Dermis blood vessel endothelial cell (primary cell): ENCODE measurements at places on chromosomes 11 and 22. TPM values are rescaled to one million over a fixed set of nuclear protein-coding genes. Genes with fewer than 3 reads are reported as not detected.

The SCUBE1 gene
- total RNA-seq = 0.42 TPM in 1 of 2 replicates, not detected in the other

GRCh38 chr22:20438427-20438677, 727 bp upstream of the SCARF2 start:
- DNase-seq = no peak

GRCh38 chr22:41092023-41092817, at the start of gene EP300:
EP300 (plus strand) TSS chr22:41092592; CDS start chr22:41093005, 413 bp downstream.
- peak; percentile 84 for DNase-seq

- peak; percentile 57 for DNase-seq
These were observed 128.3 kb downstream of the OSBP2 start for GRCh38 chr22:30823015-30823370.

DNA sequence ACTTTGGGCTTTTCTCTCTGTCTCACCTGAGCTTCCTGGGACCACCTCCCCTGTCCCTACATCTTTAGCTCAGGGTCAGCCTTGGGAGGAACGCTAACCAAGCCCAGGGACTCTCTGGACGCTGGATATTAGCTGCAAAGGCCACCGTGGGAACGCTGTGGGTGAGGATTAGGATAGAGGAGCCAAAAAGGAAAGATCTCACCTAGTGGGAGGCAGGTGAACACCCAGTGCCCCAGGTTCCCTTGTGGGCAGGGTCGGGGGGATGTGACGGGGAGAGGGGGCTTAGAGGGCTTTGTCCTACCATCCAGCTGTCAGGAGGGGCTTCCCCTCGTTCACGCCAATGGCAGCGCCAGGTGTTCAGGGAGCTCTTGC, 50.2 kb downstream of the LINC01488 start:
- DNase-seq = no peak

GRCh38 chr11:76208438-76209374, 2.4 kb upstream of the WNT11 start:
- DNase-seq = peak; percentile 63

DNA sequence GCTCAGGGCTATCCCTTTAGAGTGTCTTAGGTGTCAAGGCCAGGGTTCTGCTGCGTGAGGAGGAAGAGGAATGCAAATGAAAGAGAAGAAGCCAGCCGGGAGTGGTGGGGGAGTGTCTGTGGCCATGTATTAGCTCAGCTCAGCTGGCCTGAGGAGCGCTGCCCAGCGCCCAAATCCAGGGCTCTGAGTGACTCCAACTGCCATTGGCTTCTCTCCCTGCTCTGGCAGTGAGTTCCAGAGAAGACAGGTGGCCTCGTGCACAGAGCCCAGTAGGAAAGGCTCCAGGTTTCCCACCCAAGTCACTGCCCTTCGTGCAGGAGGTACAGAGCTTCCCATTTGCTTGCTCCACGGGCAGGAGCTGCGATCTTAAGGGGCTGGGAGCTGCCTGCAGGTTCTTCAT, 302.0 kb downstream of the KIRREL3 start:
- DNase-seq = no peak

DNA sequence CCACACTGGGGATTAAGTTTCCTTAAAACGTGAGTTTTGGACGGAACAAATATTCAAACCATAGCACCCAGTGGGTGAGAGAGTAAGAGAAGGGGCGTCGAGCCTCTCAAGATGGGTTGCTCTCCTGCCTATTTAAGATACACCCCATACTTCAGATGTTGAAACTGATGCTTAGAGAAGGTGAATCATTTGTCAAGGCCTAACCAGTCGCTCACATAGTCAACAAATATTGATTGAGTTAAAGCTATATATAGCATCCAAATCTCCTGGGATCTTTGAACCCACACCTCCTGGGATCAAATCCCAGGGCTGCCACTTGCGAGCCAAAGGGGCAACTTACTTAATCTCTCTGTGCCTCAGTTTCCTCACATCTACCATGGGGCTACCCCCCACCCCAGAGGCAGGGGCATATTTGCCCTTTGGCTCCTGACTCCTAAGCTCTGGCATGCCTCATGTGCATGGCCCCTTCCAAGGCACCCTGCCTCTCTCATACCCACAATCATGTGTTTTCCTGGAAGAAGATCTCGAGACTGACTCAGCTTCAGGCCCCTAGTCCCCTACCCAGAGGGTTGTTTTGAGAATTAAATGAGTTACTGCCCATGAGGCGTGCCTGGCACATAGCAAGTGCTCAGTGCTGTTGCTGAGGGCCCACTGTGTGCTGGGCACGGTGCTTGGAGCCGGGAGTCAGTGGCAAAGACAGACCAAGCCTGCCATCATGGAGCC, 19.0 kb upstream of the PDGFB start:
- DNase-seq = no peak

DNA sequence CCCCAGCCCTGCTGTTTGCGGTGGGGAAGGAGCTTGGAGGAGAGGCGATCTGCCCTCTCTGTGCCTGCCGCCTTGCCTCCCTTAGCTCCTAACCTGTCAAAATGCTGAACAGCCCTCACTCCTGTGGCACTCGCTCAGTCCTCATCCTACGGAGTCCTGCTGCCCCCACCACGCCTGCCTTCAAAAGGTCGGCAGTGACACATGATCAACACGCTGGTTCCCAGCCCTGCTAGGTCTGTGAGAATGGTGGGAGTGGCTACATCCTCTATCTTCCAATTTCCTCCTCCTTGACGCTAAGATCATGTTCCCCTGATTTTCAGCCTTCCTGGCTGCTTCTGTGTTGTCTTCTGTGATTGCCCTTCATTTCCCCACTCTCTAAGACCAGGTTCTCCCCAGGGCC, 120.2 kb upstream of the TBCEL start:
- DNase-seq = no peak

- peak; percentile 27 for DNase-seq
These were observed 175.2 kb downstream of the SBF2 start for GRCh38 chr11:10118865-10119264.

- DNase-seq = no peak
These were observed 41.6 kb downstream of the MRTFA start for GRCh38 chr22:40594924-40595323.

The NPTXR gene
- total RNA-seq = 0.34 and 0.84 TPM in 2 replicates

DNA sequence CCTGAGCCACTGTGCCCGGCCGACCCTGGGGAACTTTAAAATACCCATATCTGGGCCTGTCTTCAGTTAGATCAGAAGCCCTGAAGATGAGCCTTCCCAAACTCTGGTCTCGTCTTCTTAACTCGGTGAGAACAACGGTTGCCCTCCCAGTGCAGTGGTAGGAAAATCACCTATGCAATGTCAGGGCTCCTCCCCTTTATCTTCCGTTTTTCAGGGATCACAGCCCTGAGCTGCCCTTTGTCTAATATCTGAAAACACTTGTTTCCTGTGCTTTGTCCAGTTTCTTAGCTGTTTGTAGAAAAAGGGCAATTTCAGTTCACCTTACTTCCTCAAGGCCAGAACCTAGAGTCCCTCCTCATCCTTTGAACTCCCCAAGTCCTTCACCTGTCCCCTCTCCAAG, 9.4 kb downstream of the DRAP1 start:
- no peak for DNase-seq

- DNase-seq = no peak
These were observed 1.6 kb upstream of the SYCE3 start for GRCh38 chr22:50564289-50564688.
